Caco-2 (cell line): ENCODE measurements at places on chromosomes 3 and 15. TPM values are rescaled to one million over a fixed set of nuclear protein-coding genes. Genes with fewer than 3 reads are reported as not detected.

CCDC39 gene
- not detected in 2 replicates for total RNA-seq

DNA sequence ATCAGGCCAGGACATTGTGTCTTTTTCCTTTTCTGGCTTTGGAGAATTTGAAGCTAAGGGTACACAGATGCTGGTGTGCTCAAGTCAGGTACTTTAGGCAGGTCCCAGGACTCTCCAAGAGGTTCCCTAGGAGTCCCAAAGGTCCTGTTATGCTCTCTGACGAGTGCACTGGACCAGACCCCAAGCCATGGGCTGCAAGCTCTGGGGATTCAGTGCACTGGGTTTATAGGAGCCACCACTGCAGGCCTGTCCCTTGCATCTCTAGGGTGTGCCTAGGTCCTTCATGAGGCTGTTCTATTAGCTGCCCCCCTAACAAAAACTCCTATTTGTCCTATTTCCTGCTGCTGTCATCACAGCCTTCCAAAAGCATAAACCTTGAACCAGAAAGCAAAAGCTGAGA lies 31.9 kb upstream of the BFSP2 start:
- DNase-seq = no peak

DNA sequence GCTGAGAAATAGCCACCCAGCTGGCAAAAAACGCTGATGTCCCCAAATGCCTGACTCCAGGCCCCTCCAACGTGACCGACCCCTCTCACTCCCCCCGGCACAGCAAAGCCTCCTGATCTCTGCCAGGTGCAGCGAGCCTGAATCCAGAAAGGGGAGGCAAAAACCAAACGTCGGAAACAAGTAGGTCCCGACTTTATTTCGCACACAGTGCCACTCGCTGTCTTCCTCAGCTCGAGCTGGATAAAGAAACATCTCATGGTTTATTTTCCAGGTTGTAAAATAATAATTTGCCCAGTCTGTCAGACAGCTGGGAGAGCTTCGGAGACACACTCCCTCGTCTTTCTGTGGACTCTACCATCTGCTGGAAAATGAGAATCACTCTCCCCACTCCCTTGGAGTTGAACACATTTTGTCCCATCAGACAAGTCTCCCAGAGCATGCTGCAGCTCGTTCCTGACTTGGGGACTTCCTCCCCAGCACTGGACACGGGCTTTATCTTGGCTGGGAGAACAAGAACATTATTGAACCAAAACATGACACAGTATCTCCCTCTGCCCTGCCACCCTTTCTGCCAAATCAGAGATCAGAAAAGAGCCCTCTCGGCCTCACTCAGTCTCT lies 142.8 kb downstream of the NUP210 start:
- DNase-seq = no peak

- no peak for DNase-seq
Measured at GRCh38 chr3:114067804-114068203, 11.3 kb downstream of the QTRT2 start.

- no peak for DNase-seq
Measured at GRCh38 chr3:59796456-59796855, 746.6 kb upstream of the CFAP20DC start.

DNA sequence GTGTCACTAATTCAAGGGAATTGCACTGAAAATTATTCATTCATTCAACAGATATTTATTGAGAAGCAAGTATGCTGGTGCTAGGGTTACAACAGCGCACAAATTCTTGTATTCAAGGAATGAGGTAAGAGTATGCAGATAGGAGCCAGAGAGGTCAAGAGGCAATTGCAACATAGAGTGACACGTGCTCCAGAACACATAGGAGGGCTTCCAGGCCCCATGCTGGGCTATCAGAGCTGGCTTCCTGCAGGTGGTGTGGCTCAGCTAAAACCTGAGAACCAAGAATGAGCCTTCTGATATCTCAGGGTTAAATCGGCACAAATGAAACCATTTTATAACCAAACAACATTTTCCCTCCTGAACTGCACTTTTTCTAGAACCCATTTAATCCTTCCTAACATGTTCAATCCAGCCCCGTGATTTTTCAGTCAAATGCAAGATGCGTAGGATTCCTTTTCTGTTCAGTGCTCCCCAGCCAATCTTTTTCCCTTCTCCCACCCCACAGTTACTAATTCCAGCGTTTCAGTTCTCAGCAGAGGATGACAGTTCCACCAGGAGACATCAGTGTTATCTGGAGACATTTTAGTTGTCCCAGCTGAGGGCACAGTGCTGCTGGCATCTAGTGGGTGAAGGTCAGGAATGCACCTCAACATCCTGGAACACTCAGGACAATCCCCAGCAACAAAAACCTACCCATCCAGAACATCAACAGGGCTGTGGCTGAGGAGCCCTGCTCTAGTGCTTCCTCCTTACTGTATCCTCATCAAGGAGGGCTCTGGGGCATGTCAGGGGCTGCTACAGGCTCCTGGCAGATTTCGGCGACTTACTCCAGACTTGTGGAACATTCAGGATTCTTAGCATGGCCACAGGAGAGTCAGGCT lies 13.1 kb downstream of the CCR5AS start:
- peak; percentile 59 for DNase-seq

- DNase-seq = no peak
Measured at GRCh38 chr15:39246523-39246922, 334.4 kb upstream of the THBS1 start.

- no peak for DNase-seq
Measured at GRCh38 chr15:43151688-43152087, 18.3 kb downstream of the TMEM62 start.

GRCh38 chr3:171351676-171352075 lies 108.5 kb downstream of the TNIK start:
- no peak for DNase-seq

DNA sequence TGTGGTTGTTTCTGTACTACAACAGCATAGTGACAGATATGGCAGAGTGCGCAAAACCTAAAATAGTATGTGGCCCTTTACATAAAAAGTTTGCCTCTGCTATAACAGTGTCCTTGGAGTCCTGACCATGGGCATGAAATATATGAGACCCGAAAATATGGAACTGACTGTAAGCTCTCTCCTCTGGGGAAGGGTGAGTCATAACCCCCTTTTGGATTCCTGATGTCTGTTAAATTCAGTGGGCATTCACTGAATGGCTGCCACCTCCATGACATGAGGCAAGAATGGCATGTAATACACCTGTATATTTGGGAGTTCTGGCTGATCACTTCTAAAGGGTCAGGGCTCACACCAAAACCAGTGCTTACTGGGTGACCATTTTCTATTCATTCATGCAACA lies 6.1 kb downstream of the TBC1D2B start:
- DNase-seq = no peak

DNA sequence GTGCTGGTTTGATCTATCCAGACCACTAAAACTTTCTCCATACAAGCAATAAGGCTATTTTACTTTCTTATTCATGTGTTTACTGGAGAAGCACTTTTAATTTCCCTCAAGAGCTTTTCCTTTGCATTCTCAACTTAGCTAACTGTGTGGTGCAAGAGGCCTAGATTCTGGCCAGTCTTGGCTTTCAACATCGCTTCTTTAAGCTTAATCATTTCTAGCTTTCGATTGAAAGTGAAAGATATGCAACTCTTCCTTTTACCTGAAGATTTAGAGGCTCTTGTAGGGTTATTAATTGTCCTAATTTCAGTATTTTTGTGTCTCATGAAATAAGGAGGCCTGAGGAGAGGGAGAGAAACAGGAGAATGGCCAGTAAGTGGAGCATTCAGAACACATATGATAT lies 234.8 kb upstream of the GADL1 start:
- no peak for DNase-seq
